Progenitor cell of endocrine pancreas (in vitro differentiated cells): ENCODE measurements at places on chromosomes 12 and 14.

DNA sequence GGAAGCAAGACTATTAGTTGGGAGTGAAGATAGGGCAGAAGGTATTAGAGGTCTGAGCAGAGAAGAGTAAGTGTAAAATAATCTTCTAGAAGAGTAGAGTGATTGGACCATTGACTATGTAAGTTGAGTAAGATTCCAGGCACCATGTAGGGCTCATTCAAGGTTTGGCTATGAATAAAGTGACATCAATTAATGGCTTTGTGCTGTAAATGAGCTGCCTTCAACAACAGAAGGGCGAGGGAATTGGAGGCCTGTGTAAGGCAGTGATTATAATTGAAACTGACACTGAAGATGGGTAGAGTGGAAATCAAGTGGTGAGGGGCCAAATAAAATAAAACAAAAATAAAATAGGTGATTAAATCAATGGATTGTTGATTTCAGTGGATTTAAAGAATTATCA, 26.4 kb downstream of the PTPRQ start:
- no peaks in the 10 kb centered on the region for H3K4me1 ChIP-seq
- no peaks in the 10 kb centered on the region for H3K27me3 ChIP-seq
- no peak overlapping the region for H3K27ac ChIP-seq
- no peak for DNase-seq

- H3K27me3 ChIP-seq, result peaks cover 5% of the 10 kb centered on the region
- no peak overlapping the region for H3K4me3 ChIP-seq
- no peaks in the 10 kb centered on the region for H3K36me3 ChIP-seq
- no peak for DNase-seq
Measured at GRCh38 chr12:56261503-56262232, 3.5 kb upstream of the ANKRD52 start.

DNA sequence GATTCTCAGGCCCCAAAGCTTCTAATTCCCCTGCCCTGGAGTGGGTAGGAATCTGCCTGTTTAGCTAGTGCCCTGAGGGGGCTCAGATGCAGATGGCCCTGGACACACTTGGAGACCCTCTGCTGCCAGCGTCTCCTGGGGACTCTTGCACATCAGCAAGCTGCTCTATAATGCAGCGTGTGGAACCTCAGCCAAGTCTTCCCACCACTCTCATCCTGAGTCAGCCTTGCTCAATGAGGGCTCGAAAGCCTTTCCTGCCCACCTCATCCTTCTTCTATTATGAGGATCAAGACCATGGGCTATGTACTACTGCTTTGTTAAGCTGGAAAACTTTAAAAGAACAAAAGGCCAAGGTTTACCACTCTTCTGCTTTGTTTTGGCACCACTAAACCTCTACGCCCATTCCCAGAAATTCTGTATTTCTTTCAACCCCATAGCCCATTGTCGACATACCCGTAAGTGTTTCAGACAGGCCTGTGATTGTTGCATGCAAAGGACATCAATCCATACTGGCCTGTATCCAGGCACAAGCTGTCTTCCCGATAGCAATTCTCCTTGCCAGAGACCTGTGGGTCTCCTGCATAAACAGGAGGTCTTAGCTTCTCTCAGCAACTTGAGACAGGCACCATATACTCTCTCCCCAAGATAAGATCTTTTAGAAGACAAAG, 246.9 kb downstream of the DPF3 start:
- no peak overlapping the region for H3K27ac ChIP-seq
- no peak overlapping the region for H3K4me3 ChIP-seq
- no peak for DNase-seq
- peaks cover 10% of the 10 kb centered on the region for H3K4me1 ChIP-seq
- H3K36me3 ChIP-seq, result no peaks in the 10 kb centered on the region
- peaks cover 12% of the 10 kb centered on the region for H3K27me3 ChIP-seq

- peaks cover 14% of the 10 kb centered on the region for H3K36me3 ChIP-seq
- H3K4me1 ChIP-seq, result peaks cover 13% of the 10 kb centered on the region
- peak overlapping the region; percentile 87 for H3K4me3 ChIP-seq
- no peak for DNase-seq
- H3K27ac ChIP-seq, result no peak overlapping the region
Measured at GRCh38 chr12:113186666-113187325, 1.3 kb downstream of the RITA1 start.

DNA sequence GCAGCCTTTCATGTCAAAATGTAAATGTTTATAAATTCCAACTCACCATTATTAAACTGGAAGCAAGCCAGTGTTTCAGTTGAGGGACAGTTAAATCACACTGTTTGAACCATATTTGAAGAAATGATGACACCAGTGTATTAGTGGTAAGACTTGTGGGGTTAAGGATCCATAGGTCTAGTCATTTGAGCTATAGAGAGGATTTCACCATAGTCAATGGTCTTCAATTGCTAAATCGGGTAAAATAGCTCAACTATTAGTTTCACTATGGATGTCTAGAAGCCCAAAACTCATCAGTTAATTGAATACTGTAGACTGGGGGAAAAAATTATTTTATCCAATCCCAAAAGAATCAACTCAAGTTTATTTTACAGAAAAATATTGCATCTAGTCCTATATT, 659.1 kb downstream of the NRXN3 start:
- no peaks in the 10 kb centered on the region for H3K4me1 ChIP-seq
- no peak for DNase-seq
- H3K36me3 ChIP-seq, result no peaks in the 10 kb centered on the region
- H3K27me3 ChIP-seq, result peaks cover 6% of the 10 kb centered on the region

GRCh38 chr14:97106166-97106565, 309.0 kb downstream of the VRK1 start:
- peaks cover 8% of the 10 kb centered on the region for H3K4me1 ChIP-seq
- no peak overlapping the region for H3K4me3 ChIP-seq
- H3K27ac ChIP-seq, result no peak overlapping the region
- DNase-seq, result no peak
- H3K36me3 ChIP-seq, result no peaks in the 10 kb centered on the region
- H3K27me3 ChIP-seq, result peaks cover 21% of the 10 kb centered on the region

- H3K36me3 ChIP-seq, result no peaks in the 10 kb centered on the region
- H3K27me3 ChIP-seq, result no peaks in the 10 kb centered on the region
- no peak overlapping the region for H3K4me3 ChIP-seq
- H3K27ac ChIP-seq, result no peak overlapping the region
- H3K4me1 ChIP-seq, result peaks cover 5% of the 10 kb centered on the region
Measured at GRCh38 chr12:89840162-89840922, 131.7 kb upstream of the ATP2B1 start.

DNA sequence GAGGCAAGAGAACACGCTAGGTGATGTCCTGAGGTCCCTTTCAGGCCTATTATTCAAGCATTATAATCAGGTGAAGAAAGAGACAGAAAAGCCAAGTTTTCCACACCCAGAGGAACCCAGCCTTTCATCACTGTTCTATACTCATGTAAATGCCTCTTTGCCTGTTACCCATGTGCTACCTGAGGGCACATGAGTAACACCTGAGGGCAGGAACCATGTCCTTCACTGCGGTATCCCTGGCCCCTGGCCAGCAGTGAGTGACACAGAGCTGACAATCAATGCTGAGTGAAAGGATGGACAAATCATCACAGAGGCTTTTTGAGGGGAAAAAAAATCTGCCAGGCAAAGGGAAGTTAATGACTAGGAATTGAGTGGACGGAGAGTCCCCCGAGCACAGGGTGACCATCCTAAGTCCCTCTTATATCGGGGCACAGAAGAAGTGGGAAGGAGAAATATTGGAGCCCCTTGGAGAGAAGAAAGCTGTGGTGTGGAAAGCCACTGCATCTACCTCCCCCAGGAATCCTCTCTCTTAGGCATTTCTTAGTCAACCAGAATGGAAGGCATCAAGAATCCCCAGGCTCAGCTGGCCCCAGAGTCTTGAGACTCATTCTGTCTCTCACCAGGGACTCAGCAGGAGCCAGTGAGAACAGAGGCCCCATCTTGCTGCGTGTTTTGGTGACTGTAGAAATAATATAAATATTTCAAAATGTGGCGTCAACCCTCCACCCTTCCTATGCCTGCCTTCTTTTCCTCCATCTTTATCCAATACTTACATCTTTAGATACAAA, 212.9 kb downstream of the DPF3 start:
- no peaks in the 10 kb centered on the region for H3K36me3 ChIP-seq
- DNase-seq, result no peak
- peaks cover 19% of the 10 kb centered on the region for H3K27me3 ChIP-seq
- no peak overlapping the region for H3K27ac ChIP-seq
- no peak overlapping the region for H3K4me3 ChIP-seq

GRCh38 chr14:71070169-71070568, 162.9 kb downstream of the PCNX1 start:
- DNase-seq, result no peak
- peaks cover 6% of the 10 kb centered on the region for H3K4me1 ChIP-seq
- no peak overlapping the region for H3K27ac ChIP-seq
- H3K27me3 ChIP-seq, result no peaks in the 10 kb centered on the region
- H3K4me3 ChIP-seq, result no peak overlapping the region

DNA sequence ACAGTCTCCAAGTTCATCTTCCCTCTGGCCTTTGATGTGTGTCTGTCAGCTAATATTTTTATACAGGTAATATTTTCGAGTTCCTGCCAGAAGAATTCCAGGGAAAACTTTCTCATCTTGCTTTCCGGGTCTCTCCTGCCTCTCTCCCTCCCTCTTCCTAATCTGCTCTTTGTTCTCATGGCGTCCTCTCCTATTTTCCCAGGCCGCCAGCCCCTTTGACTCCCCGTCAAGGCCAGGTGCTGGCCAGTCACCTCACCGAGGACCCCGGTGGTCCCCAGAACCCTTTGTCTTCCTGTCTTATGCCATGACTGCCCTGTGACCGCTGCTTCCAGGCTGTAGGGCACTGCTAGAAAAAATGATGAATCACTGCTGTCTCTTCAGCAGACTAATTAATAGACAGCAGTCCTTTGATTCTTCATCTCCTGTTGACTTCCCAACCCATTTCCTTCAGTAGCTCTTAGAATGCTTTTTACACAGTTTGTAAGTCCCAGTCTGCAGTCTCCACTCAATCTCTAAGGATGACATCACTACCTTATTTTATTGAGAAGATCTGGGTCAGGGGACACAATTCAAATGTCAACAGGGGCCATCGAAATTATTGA, 40.7 kb downstream of the PPFIBP1 start:
- H3K36me3 ChIP-seq, result no peaks in the 10 kb centered on the region
- DNase-seq, result no peak
- peak overlapping the region; percentile 11 for H3K27ac ChIP-seq
- H3K27me3 ChIP-seq, result no peaks in the 10 kb centered on the region
- no peak overlapping the region for H3K4me3 ChIP-seq

- DNase-seq, result peak; percentile 67
- no peaks in the 10 kb centered on the region for H3K36me3 ChIP-seq
- H3K4me1 ChIP-seq, result peaks cover 17% of the 10 kb centered on the region
- H3K4me3 ChIP-seq, result peak overlapping the region; percentile 66
- H3K27ac ChIP-seq, result no peak overlapping the region
Measured at GRCh38 chr12:57243521-57244311, 7.3 kb downstream of the STAC3 start.

GRCh38 chr12:31874961-31875608, 84.1 kb upstream of the RESF1 start:
- H3K36me3 ChIP-seq, result peaks cover 3% of the 10 kb centered on the region
- no peak overlapping the region for H3K4me3 ChIP-seq
- no peak for DNase-seq
- H3K4me1 ChIP-seq, result peaks cover 34% of the 10 kb centered on the region
- H3K27ac ChIP-seq, result peak overlapping the region; percentile 66

- no peaks in the 10 kb centered on the region for H3K27me3 ChIP-seq
- H3K36me3 ChIP-seq, result peaks cover under 1% of the 10 kb centered on the region
- no peak overlapping the region for H3K4me3 ChIP-seq
- H3K27ac ChIP-seq, result no peak overlapping the region
- DNase-seq, result no peak
Measured at GRCh38 chr12:11568762-11569478, 80.6 kb upstream of the ETV6 start.

GRCh38 chr12:79423560-79423959, 267.2 kb downstream of the PAWR start:
- H3K27me3 ChIP-seq, result no peaks in the 10 kb centered on the region
- H3K27ac ChIP-seq, result no peak overlapping the region
- no peaks in the 10 kb centered on the region for H3K36me3 ChIP-seq
- peaks cover 26% of the 10 kb centered on the region for H3K4me1 ChIP-seq
- DNase-seq, result no peak
- H3K4me3 ChIP-seq, result no peak overlapping the region

- peaks cover 32% of the 10 kb centered on the region for H3K36me3 ChIP-seq
- no peak overlapping the region for H3K27ac ChIP-seq
- no peak for DNase-seq
- H3K27me3 ChIP-seq, result no peaks in the 10 kb centered on the region
- no peaks in the 10 kb centered on the region for H3K4me1 ChIP-seq
Measured at GRCh38 chr12:10701843-10702242, 21.3 kb downstream of the YBX3 start.

GRCh38 chr12:2454601-2455177, 340.1 kb upstream of the FKBP4 start:
- H3K36me3 ChIP-seq, result no peaks in the 10 kb centered on the region
- no peak overlapping the region for H3K27ac ChIP-seq
- peaks cover 1% of the 10 kb centered on the region for H3K27me3 ChIP-seq
- no peak overlapping the region for H3K4me3 ChIP-seq

GRCh38 chr14:80388980-80389711, 177.8 kb upstream of the DIO2 start:
- DNase-seq, result no peak
- no peaks in the 10 kb centered on the region for H3K36me3 ChIP-seq
- H3K4me3 ChIP-seq, result no peak overlapping the region
- H3K4me1 ChIP-seq, result peaks cover 1% of the 10 kb centered on the region

GRCh38 chr12:1339618-1340319, 254.6 kb downstream of the FBXL14 start:
- no peaks in the 10 kb centered on the region for H3K27me3 ChIP-seq
- peaks cover 22% of the 10 kb centered on the region for H3K36me3 ChIP-seq
- H3K4me1 ChIP-seq, result peaks cover 14% of the 10 kb centered on the region
- H3K27ac ChIP-seq, result peak overlapping the region; percentile 30
- H3K4me3 ChIP-seq, result no peak overlapping the region
- DNase-seq, result no peak

GRCh38 chr12:108597559-108598471, at the start of gene TMEM119:
Gene TMEM119, minus strand, starts transcription at chr12:108598084. Its CDS starts 5,701 bp downstream, at chr12:108592383.
- H3K4me3 ChIP-seq, result no peak within 1 kb of the TSS
- no peaks in the 10 kb centered on the region for H3K4me1 ChIP-seq
- no peak within 1 kb of the TSS for H3K27ac ChIP-seq
- DNase-seq, result no peak

DNA sequence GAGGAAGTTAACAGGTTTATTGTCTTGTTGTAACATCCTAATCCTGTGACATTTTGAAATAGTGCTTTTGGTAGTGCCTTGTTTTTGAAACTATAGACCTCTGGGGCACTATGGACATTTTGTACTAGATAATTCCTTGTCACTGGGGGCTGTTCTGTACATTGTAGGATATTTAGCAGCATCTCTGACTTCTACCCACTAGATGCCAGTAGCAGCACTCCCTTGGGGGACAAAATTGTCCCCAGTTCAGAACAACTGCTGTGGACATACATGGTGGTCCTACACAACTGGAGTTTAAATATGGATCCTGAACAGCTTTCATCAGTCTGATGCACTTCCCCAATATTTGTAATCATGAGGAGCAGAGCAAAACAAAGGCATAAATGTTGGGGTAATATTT, 264.7 kb downstream of the RAD51B start:
- H3K36me3 ChIP-seq, result no peaks in the 10 kb centered on the region
- no peak overlapping the region for H3K4me3 ChIP-seq
- no peak for DNase-seq
- H3K4me1 ChIP-seq, result peaks cover 55% of the 10 kb centered on the region
- H3K27me3 ChIP-seq, result no peaks in the 10 kb centered on the region
